ENCODE measurements at places on chromosomes 11 and 22.
A peak's percentile ranks its signal among the peaks of the same experiment; 100 is the strongest.

DNA sequence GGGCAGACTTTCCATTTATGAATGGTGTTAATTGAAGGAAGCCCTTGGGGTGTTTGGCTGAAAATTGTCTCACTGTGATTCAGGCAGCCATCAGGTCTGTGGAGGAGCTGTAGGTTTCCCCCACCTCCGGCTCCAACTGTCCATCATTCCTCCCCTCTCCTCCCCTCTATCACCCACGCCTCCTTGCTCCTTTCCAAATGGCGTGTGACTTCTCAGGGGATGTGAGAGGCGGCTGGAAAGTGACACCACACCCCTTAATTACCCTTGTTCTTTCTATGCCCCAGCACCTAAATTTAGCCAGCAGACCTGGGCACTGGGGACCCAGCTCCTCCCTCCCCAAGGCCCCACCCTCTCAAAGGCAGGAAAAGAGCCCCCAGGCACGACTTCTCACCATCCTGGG, 38.1 kb upstream of the SYT7 start:
- DNase-seq = no peak

GRCh38 chr11:61488651-61489291, 19.8 kb upstream of the LRRC10B start:
- DNase-seq = no peak

- no peak for DNase-seq
These were observed 136.3 kb downstream of the PKNOX2 start for GRCh38 chr11:125300791-125301218.

DNA sequence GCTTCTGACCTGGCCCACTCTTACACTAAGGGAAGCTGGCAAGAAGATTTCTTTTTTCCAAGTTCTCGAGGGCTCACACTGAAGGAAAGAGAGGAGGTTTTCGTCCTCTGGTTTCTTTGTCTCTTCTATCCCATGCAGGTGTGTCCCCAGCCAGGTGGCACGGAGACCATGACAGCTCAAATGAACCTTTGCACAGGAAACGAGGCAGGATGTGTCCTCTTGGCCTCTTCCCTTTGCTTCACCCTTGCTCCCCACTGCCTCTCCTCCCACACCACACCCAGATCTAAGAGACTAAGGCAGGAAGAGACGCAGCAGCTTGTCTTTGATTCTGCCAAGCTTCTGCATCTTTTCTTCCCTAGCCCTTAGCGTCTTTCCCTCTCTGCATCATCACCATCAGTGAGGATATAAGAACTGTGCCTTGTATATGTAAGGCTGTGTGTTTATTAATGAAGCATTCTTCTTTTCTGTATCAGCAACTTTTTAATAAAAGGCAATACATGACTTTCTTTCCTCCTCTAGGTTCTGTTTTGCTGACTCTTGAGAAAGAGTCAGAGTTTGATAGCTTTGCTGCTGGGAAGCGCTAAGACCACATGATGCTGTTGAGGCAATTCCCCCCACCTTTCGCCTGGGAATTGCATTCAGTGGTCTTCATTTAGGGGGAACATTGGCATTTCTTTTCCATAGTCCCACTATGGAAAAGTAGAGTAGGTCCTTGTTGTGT, 56.0 kb upstream of the PARVA start:
- DNase-seq = no peak

DNA sequence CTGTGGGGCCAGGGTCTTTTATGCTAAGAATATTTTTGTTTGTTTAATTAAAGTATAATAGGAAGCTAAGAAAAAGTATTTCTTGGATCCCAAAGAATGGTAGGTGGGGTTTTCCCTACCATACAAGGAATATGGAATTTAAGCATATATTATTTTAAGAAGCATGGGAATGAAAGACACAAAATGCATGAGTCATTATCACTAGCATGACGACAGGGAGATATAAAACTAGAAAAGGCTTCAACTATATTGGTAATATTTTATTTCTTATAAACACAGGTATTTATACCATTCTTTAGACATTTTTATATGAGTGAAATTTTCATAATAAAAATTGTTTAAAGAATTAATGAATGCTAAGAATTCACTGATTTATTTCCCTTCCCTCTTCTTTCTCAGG, 39.3 kb upstream of the SOX6 start:
- DNase-seq = no peak

DNA sequence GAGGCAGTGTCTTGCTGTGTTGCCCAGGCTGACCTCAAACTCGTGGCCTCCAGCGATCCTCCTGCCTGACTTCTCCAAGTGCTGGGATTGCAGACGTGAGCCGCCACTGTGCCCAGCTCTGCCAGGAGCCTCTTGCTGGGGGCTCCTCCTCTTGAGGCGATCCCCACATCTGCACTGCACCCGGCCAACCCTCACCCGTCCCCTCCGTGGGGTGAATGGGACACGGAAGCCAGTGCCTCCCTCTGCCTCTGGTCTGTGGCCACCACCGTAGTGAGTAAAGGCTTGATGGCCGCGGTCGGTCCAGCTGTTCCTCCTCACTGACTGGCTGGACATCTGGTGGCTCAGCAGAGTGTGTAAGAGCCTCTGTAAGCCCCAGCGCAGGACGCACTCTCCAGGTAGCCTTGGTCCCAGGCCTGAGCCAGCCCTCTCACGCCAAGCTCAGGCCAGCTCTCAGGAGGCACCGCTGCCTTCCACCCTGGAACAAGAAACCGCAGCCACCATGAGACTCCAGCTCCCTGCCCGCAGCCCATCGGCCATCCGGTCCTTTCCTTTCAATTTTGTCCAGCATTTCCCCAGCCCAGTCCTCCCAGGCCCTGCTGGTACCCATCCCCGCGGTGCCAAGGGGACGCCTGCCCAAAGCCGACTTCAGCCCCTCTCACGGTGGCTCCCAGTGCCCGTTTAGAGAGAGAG, 100.3 kb downstream of the BRD1 start:
- DNase-seq = no peak

GRCh38 chr11:112626731-112627130, 334.5 kb upstream of the NCAM1 start:
- no peak for DNase-seq

- no peak for DNase-seq
These were observed 441 bp downstream of the TCN2 start for GRCh38 chr22:30607300-30607930.

GRCh38 chr22:33188326-33188725, 130.1 kb upstream of the SYN3 start:
- no peak for DNase-seq

- peak; percentile 87 for DNase-seq
These were observed 1.5 kb downstream of the VPREB3 start for GRCh38 chr22:23752750-23753149.

DNA sequence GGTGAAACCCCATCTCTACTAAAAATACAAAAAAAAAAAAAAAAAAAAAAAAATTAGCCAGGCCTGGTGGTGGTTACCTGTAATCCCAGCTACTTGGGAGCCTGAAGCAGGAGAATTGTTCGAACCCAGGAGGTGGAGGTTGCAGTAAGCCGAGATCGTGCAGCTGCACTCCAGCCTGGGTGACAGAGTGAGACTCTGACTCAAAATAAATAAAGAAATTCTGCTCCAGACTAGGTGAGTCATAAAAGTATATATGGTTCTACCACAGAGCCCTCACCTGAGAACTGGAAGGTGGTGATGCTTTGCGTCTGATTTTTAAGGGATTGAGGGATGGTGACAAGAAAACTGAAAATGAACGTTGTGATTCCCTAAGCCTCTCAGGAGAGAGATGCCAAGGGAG, 58.4 kb downstream of the NTM start:
- no peak for DNase-seq
